ENCODE measurements at places on chromosomes 16 and 17. TPM values are rescaled to one million over a fixed set of nuclear protein-coding genes. Genes with fewer than 3 reads are reported as not detected.

SGCA gene
- not detected for total RNA-seq

PDIA2 gene
- not detected for total RNA-seq

MAP2K6 gene
- total RNA-seq: 7.8 TPM

PRCD gene
- 0.73 TPM for total RNA-seq

VPS9D1 gene
- 5.2 TPM for total RNA-seq

TRPV2 gene
- total RNA-seq: 23.1 TPM
